ENCODE measurements at places on chromosomes 11 and 22.
A peak's percentile ranks its signal among the peaks of the same experiment; 100 is the strongest.

DNA sequence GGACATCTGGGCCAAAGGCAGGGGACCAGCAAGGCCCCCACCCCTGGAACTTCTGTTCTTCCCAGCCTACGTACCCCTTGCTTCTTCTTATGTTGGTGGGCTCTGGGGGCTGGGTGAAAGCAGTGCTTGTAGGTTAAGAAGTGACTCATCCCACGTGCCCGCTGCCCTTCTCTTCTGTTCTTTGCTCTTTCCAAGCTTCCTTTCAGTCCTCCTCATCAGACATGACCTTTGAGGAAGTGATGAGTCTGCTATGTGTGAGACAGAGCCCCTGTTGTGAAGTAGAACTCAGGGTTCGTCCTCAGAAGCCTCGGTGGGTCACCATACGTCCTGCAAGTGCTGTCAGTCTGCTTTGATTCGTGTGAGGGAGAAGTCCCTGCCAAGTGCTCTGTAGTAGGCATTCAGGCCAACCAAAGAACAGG is 12.7 kb downstream of the MED15 start:
- no peak for DNase-seq

- DNase-seq = peak; percentile 49
Observed at GRCh38 chr11:65500387-65501185, 1.7 kb downstream of the MALAT1 start.

DNA sequence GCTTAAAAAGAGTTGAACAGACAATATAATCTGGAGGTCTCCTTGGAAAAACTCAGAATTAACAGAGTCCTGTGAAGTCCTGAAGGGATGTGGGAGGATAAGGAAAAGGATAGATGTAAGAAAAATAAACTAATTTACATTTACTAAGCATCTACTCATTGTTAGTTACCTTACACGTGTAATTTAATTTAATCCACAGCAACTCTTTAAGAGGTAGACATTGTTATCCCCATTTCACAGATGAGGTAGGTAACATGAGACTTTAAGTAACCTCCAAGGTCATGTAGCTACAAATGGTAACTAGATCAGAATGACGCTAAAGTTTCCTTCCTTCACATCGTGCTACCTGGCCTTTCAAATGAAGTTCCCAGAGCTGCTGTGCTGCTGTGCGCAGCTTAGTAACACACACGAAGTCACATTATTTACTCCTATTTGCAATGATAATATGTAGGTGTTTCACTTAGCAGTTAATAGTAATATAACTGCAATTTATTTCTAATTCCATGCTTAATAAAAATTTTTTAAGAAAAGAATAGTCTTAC is 5.7 kb upstream of the PDE3B start:
- no peak for DNase-seq

DNA sequence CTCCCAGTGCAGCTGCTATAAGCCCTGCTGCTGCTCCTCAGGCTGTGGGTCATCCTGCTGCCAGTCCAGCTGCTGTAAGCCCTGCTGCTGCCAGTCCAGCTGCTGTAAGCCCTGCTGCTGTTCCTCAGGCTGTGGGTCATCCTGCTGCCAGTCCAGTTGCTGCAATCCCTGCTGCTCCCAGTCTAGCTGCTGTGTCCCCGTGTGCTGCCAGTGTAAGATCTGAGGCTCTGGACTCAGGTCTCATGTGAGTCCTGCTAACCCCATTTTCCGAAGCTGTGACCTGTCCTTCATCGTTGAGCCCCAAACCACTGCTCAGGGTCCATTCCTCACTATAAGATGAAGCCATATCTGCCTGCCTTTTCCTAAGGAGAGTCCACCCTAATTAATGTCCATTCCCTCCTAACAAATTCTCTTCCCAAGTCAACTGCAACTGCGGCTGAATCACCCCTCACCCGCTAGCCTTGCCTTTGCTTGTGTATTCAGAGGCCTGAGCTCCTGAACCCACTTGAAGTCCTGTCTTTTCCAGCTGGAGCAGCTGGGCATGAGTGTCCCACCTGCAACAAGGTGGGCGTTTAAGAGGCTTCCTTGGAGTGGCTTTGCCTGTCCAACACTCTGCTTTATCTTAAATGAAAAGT is 626 bp downstream of the KRTAP5-7 start:
- no peak for DNase-seq

DNA sequence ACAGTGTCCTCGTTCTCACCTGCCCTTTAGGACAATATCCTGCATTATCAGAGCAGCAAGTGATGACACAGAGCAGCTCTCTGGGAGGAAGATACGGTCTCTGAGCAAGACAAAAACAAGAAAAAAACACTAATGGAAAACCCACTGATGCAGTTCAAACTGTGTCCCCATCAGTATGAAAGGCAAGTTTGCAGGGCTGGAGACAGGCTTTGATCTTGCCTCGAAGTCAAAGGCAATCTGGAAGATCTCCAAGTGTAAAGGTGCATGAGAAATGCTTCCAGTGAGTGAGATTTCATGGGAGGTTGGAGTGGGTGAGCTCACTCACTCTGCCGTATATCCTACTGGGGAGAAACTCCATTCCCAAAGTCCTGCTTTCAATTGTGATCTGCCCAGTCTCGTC is 157.5 kb downstream of the KIRREL3 start:
- no peak for DNase-seq

GRCh38 chr22:19984201-19984753 is 32.3 kb downstream of the ARVCF start:
- peak; percentile 86 for DNase-seq

DNA sequence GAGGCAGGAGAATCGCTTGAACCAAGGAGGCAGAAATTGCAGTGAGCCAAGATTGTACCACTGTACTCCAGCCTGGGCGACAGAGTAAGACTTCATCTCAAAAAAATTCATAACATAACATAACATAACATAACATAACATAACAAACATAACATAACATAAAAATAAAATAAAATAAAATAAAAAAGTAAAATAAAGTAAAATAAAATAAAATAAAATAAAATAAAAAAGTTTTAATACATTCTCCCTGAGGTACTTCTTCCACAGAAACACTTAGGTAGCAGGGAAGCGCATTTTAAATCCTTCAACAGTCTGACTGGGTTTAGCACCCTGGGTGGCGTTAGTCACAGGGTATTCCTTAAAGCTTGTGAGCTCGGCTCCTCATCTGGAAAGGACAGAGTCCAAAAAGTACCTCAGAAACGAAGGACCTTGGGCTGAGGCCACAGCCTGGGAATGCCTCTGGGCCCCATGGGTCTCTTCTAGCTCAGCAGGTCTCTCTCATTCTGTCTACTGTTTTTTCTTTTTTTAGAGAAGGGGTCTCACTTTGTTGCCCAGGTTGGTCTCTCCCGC is 41.7 kb downstream of the MICAL3 start:
- DNase-seq = no peak

- DNase-seq = no peak
Observed at GRCh38 chr11:69574608-69575255, 66.2 kb upstream of the CCND1 start.

DNA sequence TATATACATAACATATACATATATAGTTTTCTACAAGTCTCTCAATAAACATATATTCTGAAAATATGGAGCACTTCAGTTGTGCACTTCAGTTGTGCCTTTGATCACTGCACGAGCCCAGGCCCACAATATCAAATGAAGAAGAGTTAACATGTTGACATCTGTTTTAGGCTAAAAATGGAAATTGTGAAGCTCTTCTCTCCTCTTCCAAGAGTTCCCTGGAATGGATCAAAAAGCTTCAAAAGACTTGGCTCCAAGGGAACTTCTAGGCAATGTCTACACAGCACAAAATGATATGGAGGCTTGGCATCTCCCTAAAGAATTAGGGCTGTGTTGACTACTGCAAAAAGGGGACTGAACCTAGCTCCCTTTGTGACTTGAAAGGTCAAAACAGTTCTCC is 36.9 kb downstream of the MAML2 start:
- no peak for DNase-seq

- no peak for DNase-seq
Observed at GRCh38 chr11:64553554-64554201, 37.3 kb upstream of the SLC22A12 start.

DNA sequence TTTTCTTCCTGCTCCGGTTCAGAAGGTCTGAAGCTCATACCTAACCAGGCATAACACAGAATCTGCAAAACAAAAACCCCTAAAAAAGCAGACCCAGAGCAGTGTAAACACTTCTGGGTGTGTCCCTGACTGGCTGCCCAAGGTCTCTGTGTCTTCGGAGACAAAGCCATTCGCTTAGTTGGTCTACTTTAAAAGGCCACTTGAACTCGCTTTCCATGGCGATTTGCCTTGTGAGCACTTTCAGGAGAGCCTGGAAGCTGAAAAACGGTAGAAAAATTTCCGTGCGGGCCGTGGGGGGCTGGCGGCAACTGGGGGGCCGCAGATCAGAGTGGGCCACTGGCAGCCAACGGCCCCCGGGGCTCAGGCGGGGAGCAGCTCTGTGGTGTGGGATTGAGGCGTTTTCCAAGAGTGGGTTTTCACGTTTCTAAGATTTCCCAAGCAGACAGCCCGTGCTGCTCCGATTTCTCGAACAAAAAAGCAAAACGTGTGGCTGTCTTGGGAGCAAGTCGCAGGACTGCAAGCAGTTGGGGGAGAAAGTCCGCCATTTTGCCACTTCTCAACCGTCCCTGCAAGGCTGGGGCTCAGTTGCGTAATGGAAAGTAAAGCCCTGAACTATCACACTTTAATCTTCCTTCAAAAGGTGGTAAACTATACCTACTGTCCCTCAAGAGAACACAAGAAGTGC is 661 bp upstream of the MALAT1 start:
- no peak for DNase-seq

- no peak for DNase-seq
Observed at GRCh38 chr11:74022546-74022945, 13.7 kb upstream of the UCP3 start.

DNA sequence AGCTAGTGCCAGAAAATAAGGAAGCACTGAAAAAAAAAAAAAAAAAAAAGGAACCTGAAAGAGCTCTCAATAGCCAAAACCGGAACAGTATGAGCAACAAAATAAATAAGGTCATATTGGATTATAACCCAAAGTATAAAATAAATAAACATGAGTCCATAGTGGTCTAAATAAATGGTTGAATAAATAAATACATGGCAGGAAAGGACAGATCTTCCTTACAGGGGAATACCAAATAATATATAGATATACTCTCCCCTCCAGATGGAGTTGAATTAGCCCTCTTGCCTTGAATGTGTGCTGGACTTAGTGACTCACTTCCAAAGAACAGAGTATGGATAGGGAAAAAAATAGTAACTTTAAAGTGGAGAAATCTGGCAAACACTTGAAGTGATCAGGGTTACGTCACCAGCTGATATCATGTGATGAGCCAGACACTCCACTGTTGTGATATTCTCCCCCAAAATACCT is 14.3 kb upstream of the ARRB1 start:
- no peak for DNase-seq

- DNase-seq = no peak
Observed at GRCh38 chr11:75306529-75306928, 44.9 kb downstream of the ARRB1 start.

DNA sequence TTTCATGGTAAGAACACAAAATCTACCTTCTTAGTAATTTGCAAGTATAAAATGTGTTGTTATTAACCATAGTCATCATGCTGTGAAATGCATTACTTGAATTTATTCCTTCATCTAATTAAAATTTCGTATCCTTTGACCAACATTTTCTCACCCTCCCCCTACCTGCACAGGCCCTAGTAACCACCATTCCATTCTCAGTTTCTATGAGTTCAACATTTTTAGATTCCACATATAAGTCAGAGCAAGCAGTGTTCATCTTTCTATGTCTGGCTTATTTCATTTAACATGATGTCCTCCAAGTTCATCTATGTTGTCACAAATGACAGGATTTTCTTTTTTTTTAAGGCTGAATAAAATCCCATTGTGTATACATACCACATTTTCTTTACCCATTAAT is 43.5 kb upstream of the CCDC179 start:
- no peak for DNase-seq

- DNase-seq = peak; percentile 46
Observed at GRCh38 chr11:693415-693831, 1.6 kb downstream of the DEAF1 start.

DNA sequence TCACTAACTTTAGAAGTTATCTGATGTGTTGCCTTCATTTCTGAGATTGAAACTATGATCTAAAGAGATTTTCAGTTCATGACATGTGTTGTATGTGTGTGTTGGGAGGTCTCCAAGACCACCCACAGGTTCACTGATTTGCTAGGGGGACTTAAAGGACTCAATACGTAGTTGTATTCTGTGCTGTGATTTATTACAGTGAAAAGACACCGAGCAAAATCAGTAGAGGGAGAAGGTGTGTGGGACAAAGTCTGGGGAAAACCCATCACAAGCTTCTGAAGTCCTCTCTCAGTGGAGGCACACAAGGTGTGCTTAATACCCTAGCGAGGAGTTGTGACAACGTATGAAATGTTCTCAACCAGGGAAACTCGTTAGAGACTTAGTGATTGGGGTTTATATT is 35.6 kb downstream of the RNF169 start:
- DNase-seq = no peak

DNA sequence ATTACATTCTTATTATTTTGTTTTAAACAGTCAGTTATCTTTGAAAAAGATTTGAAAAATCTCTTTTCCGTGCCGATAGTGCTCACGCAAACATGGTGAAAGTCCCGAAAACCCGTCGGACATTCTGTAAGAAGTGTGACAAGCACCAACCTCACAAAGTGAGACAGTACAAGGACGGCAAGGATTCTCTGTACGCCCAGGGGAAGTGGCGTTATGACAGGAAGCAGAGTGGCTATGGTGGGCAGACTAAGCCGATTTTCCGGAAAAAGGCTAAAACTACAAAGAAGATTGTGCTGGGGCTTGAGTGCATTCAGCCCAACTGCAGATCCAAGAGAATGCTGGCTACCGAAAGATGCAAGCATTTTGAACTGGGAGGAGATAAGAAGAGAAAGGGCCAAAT is 28.7 kb upstream of the CTSD start:
- no peak for DNase-seq

- no peak for DNase-seq
Observed at GRCh38 chr11:111774955-111775710, 8.9 kb upstream of the PPP2R1B start.

DNA sequence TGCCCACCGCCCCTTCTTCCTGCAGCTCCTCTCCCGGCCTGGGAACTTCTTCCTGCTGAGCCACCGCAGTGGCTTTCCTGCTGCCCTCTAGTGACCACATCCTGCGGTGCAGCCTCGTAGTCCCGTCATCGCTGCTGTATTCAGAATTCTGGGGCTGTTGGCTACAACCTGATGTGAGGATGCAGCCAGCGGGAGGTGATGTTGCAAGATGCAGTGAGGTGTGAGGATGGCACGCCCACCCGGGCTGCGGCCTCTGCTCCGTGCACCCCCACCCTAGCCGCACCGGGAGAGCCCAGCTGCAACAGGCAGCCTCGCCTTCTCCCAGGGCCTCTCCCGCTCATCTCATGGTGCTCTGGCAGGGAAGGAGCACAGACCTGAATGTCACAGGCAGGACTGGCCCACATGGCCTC is 10.1 kb downstream of the CHST1 start:
- peak; percentile 36 for DNase-seq
